CD8-positive, alpha-beta memory T cell (primary cell): ENCODE measurements at places on chromosomes 12 and 14. TPM values are rescaled to one million over a fixed set of nuclear protein-coding genes. Genes with fewer than 3 reads are reported as not detected.

DNA sequence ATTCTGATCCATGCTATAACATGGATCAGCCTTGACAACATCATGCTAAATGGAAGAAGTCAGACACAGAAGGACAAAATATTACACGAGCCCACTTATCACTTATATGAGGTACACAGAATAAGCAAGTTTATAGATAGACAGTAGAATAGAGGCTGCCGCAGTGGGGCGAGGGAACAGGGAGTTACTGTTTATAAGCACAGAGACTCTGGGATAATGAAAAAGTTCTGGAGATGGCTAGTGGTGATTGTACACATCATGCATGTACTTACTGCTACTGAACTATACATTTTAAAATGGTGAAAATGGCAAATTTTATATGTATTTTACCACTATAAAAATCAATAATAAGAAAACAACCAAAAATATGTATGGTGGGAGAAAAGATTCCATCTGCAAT, 95.2 kb upstream of the PSMC1 start:
- H3K36me3 ChIP-seq = no peaks in the 10 kb centered on the region
- no peak overlapping the region for H3K4me3 ChIP-seq
- DNase-seq = no peak
- H3K27me3 ChIP-seq = no peaks in the 10 kb centered on the region
- H3K4me1 ChIP-seq = no peaks in the 10 kb centered on the region

DNA sequence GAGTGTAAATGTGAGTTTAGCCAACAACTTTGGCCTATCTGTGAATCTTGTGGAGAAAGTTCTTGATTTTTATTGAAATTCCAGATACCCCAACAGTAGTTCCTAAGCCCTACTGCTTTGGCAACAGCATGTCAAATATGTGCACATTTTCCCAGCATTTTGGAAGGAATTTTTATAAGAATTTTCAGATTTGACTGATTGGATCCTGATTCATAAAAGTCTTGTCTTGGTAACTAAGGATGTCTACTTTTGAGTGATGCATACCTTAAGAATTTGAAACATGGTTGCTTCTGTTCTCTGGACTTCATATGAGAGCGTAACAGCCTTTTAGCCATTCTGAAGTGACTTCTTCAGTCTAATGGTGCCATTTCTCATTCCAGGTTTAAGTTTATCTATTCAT, 106.7 kb downstream of the ANO4 start:
- DNase-seq = no peak
- H3K4me3 ChIP-seq = no peak overlapping the region
- H3K27ac ChIP-seq = no peak overlapping the region

The OR4E2 gene
- total RNA-seq = not detected

- H3K4me1 ChIP-seq = peaks cover 27% of the 10 kb centered on the region
- no peak for DNase-seq
- peak overlapping the region; percentile 78 for H3K4me3 ChIP-seq
- no peaks in the 10 kb centered on the region for H3K27me3 ChIP-seq
These were observed 1.1 kb downstream of the RHNO1 start for GRCh38 chr12:2877953-2878732.

GRCh38 chr12:96233939-96234461, 39.8 kb downstream of the ELK3 start:
- H3K36me3 ChIP-seq = no peaks in the 10 kb centered on the region
- no peak overlapping the region for H3K4me3 ChIP-seq
- no peak overlapping the region for H3K27ac ChIP-seq
- no peak for DNase-seq

The CFAP251 gene
- total RNA-seq = 0.31 TPM

DNA sequence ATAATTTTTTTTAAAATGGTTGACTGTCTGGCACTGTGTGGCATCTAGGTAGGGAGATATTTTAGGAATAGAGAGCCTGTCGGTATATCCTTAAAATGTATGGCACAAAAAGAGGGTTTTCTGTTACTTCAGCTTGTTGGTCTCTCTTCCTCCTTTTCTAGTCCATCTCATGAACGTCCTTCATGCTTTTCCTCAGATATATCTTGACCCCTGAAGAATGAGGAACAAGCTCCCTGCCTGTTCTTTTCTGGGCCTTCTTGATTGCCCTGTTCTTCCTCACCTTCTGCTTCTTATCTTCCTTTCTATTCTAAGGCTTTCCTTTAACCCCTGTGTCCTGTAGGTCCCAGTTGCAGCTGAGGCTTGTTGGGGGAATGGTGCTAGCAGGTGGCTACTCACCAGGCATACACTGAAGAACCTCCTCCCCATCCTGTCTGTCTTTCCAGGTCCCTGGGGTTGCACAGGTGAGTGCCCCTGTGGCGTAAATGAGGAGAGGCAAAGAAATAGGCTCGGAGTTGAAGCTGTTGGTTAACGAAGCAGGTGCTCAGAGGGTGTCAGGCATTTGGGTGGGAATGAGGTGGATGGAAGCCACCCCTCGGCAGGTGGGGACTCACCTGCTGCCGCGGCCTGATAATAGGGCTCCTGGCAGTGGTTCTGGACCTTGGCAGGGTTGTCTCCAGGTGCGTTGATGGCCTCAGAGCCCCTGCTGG, 7.2 kb upstream of the C1R start:
- no peak for DNase-seq
- H3K4me1 ChIP-seq = no peaks in the 10 kb centered on the region
- no peak overlapping the region for H3K27ac ChIP-seq
- no peaks in the 10 kb centered on the region for H3K27me3 ChIP-seq
- peaks cover 13% of the 10 kb centered on the region for H3K36me3 ChIP-seq

The DPF3 gene
- 0.62 TPM for total RNA-seq

GRCh38 chr12:25459541-25459951, 93.5 kb downstream of the LMNTD1 start:
- no peak for DNase-seq
- H3K27ac ChIP-seq = no peak overlapping the region
- H3K36me3 ChIP-seq = no peaks in the 10 kb centered on the region
- H3K4me3 ChIP-seq = no peak overlapping the region

The YAF2 gene
- total RNA-seq = 36.2 TPM

DNA sequence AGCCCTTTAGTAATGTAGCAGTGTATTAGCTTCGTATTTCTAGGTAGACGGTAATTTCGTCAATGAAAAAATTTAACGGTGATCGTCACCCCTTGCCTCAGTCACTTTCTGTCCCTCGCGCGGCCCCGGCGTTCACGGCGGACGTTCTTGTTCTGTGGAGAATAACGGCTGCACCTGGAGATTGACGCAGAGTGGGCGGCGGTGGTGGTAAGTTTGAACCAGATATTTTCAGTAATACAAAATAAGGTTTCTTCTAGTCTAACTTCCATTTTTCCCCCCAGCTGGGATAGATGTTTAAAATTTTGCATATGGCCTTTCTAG, 341 bp downstream of the ZNF10 start:
- H3K4me1 ChIP-seq = peaks cover 9% of the 10 kb centered on the region
- peak overlapping the region; percentile 94 for H3K27ac ChIP-seq
- peak overlapping the region; percentile 73 for H3K4me3 ChIP-seq
- DNase-seq = peak; percentile 71

- peak overlapping the region; percentile 43 for H3K4me3 ChIP-seq
- DNase-seq = peak; percentile 73
- H3K27me3 ChIP-seq = no peaks in the 10 kb centered on the region
- peaks cover 15% of the 10 kb centered on the region for H3K4me1 ChIP-seq
- no peak overlapping the region for H3K27ac ChIP-seq
These were observed 8.3 kb downstream of the PROX2 start for GRCh38 chr14:74867673-74868072.

The KLRC1 gene
- 12.9 TPM for total RNA-seq

DNA sequence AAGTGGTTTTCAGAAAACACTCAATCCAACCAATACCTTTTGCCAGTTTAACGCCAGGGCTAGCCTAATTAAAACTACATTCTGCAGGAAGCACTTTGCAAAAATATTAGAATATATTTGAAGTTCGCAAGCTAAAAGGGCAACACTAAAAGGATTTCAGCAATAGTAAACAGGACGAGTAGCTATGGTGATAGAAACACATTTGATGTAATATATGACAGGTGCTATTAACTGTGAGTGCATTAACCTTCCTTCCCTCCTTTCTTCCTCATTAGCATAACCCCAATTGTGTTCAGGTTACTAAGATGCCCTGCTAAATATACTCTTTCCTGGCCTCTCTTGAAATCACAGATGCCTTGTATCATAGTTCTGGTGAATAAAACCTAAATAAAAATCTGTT, 85.6 kb upstream of the TMCC3 start:
- no peaks in the 10 kb centered on the region for H3K27me3 ChIP-seq
- H3K27ac ChIP-seq = no peak overlapping the region
- no peaks in the 10 kb centered on the region for H3K36me3 ChIP-seq
- H3K4me1 ChIP-seq = no peaks in the 10 kb centered on the region

DNA sequence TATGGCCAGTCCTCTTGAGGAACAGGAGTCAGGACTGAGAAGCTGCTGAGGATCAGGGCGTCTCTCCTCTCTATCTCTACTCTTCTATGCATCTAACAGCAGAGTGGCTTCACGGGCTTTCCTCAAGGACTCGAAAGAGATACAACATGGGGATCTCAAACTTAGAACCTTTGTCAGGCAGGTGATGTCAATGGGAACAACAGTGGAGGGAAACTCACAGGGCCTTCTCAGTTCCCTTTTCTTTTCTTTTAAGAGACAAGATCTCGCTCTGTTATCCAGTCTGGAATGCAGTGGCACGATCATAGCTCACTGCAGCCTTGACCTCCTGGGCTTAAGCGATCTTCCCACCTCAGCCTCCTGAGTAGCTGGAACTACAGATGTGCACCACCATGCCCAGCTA, 127.6 kb downstream of the PTPN11 start:
- H3K27ac ChIP-seq = no peak overlapping the region
- no peak for DNase-seq
- H3K4me3 ChIP-seq = no peak overlapping the region
- H3K4me1 ChIP-seq = no peaks in the 10 kb centered on the region
- H3K27me3 ChIP-seq = no peaks in the 10 kb centered on the region
